ENCODE measurements at places on chromosomes 5 and 9.
A peak's percentile ranks its signal among the peaks of the same experiment; 100 is the strongest.

DNA sequence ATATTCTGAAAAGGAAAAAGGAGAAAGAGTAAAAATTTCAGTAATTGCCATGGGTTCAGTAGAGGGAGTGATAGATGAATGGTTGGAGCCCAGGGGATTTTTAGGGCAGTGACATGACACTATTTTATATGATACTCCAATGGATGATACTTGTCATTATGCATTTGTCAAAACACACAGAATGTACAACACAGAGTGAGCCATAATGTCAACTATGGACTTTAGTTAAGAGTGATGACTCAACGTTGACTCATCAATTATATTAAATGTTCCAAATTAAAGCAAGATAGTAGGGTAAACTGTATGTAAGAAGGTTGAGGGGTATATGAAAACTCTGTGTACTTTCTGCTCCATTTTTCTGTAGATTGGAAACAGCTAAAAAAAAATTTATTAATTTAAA lies 586.4 kb downstream of the TAF11L14 start:
- DNase-seq = no peak

- DNase-seq = no peak
Observed at GRCh38 chr9:89234205-89235067, 55.8 kb upstream of the SHC3 start.

DNA sequence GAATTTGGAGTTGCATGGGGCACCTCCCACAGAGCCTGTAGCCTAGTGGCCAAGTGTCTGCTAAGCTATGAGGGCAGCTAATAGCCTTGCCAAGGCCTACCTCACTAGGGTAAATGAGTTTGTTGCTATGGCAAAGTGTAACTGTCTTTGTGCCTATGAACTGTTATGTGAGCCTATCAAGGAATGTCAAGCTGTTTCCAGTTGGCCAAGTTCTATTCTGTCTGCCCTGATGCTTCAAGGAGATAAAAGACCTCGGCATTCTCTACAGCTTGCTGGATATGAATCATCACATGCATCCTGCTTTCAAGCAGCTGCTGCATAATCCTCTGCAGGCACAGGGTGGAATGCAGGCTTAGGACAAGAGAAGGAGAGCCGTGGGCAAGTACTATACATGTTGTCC lies 69.8 kb upstream of the CCDC112 start:
- no peak for DNase-seq

- peak; percentile 7 for DNase-seq
Observed at GRCh38 chr9:86434039-86434726, 80.0 kb upstream of the TUT7 start.

- no peak for DNase-seq
Observed at GRCh38 chr5:57311251-57311650, 137.4 kb downstream of the GPBP1 start.

DNA sequence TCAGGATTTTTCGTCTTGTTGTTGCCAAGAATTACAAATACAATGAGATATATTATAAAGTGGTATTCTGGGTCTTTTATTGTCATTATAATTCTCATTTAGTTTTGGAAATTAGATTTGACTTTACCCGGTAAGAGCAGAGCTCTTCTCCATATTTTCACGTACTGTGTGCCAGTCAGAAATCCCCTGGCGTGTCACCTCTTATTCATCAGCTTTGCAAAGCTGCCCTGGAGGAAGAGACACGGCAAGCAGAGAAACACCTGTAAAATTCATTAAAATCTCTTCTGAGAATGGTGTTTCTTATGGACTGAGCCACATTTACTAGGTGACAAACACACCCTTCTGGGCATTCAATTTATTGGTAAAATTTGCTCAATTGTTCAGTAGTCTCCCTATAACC lies 440.4 kb downstream of the HINT1 start:
- DNase-seq = no peak

DNA sequence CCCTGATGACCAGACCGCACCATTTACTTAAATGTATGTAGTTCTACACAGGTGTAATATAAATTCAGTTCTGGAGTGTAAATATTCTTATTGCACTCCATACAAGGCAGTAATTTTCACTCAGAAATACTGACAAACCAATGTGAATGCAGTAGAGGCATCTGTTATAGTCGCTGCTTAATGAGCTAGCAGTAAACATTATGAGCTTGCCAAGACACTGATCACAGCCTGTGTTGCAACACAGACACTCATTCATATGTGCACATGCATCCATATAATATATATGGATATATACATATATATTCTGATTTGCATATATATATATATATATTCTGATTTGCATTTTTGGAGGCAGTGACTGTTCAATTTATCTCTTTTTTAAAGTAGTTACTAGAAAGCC lies 435.1 kb upstream of the ST8SIA4 start:
- no peak for DNase-seq

DNA sequence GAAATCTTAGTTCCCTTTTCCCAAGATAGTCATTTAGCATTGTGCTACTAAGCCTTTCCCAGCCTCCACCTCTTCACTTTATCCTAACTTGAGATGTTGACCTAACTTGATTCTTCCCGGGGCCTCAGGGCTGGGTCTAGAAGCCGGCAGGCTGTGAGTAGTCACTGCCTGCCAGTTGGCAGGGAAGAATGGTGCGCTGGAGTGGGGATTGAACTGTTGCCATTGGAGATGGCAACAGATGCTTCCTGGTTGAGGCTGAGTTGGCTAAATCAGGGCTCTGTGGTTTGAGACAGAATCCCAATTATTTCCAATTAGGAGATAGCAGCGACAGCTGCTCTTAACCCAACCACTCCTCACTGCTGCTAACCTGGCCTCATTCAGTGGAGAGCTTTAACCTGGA lies 343.1 kb downstream of the BRINP1 start:
- DNase-seq = no peak

- DNase-seq = no peak
Observed at GRCh38 chr5:139104577-139105276, 93.4 kb downstream of the SIL1 start.

DNA sequence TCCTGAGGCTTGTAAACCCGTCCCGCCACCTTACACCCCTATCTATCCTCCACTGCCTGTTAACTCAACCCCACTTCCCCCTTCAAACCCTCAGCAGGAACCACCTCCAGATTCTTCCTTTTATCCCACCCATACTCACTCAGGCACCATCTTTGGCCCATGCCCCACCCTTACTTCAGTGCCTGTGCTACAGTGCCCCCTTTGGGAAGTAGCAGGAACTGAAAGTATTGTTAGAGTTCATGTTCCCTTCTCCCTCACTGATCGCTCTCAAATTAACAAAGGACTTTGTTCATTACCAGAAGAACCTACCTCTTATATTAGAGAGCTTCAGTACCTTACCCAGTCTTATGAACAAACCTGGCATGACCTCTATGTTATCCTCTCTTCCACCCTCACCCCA lies 92.2 kb upstream of the MOCS2 start:
- no peak for DNase-seq

DNA sequence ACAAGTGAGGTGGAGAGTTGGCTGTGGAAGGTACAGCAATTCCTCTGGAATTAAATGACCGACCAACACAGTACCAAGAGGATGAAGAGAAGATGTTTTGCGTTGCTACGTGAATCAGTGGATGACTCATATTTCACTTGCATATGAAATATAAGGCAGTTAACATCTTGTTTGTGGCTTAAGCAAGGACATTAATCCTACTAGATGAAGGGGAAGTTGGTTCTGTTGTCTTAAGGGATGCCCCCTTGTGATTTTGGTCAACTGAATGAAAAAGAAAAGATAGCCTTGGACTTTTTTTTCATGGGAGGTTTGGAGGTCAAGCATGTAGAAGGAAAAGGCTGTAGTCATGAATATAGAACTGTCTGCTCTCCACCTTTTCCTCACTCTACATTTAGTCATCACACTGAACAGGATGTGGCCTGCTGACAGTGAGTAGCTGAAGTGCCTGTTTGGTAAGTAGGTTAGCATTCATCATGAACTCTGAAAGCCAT lies 33.9 kb downstream of the VLDLR start:
- DNase-seq = peak; percentile 39

- DNase-seq = peak; percentile 89
Observed at GRCh38 chr5:1385395-1386273, 40.7 kb upstream of the CLPTM1L start.

DNA sequence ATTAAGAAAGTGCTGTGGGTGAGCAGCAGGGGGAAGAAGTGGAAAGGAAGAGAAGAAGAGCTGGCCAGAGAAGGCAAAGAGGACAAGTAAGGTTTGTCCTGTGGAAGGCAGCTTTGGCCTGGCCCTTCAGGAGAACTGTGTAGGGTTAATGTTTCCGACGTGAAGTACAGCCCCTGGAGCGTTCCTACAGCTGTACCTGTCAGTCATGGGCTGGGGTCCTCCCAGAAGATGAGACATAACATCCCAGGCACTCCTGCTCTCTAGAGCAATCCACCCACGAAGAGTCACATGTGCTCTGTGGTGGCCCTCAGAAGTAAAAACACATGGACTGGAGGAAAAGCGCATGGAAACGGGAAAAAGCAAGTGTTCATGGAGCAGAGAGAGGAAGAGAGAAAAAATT lies 237.4 kb downstream of the CAAP1 start:
- no peak for DNase-seq

GRCh38 chr9:36207016-36207415 lies 16.3 kb downstream of the CLTA start:
- DNase-seq = no peak

DNA sequence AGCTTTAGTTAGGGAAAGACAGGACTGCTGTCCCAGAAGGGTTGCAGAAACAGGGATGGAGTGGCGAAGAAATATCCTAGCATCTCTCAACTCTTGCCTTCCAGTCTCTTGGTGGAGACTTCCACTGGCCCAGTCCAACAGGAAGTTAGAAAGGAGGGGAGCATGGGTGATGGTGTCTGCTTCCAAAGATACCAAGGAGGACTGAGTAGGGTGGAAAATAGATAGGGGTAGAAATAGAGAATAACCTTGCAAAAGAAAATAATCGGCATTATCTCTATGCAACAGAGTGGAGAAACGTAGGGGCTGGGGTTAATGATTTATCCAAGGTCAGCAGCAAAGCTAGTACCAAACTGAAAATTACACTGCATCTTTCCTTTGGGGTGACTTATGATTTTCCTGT lies 242.3 kb downstream of the PSAT1 start:
- no peak for DNase-seq

DNA sequence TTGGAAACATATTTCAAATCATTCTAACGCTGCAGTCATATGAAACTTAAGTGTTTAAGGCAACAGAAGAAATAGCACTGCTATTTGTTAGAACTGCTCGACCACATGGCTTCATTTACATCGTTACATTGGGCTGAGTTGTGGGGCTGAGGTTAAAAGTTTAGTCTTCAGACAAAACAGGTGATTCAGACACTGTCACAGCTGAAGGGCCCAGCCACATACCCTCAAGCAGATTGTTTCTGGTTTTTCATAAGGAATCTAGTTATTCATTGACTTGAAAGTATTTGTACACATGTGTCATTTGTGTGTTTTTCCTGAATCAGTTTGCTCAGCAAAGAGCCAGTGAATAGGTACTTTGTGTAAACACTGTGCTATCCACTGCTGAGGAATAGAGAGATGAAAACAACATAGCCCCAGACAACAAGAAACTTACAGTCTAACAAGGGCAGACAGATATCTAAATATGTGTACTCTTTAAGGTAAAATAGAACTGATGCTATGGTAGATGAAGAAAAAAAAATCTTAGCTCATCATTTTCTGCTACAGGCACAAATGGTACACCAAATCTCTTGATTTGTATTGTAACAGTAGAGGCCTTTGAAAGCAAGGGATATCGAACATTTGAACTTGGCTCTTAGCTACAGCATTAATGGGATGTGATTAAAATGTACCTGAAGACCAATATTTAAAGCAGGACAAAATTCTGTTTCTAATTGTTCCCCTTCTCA lies 357.6 kb upstream of the RPS23 start:
- DNase-seq = no peak

DNA sequence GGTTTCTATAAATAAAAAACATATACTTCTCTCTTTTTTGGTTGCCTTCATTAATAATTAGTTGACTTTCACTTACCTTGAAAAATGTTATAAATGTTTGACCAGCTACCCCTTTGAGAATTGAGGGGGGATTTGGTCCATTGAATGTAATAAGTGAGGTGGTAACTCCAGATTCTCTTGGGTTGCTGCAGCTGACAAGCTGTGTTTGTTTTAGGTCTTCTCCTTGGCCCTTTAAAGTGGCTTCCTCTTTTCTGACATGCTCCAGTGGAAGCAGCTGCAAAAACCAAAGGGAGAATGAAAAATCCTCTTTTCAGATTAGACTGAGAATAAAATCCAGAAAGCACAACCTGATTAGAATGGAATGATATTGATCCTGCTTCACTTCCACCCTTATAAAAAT lies 410.5 kb downstream of the TMEM38B start:
- no peak for DNase-seq

- no peak for DNase-seq
Observed at GRCh38 chr9:122923947-122924346, 7.4 kb downstream of the ZBTB26 start.

DNA sequence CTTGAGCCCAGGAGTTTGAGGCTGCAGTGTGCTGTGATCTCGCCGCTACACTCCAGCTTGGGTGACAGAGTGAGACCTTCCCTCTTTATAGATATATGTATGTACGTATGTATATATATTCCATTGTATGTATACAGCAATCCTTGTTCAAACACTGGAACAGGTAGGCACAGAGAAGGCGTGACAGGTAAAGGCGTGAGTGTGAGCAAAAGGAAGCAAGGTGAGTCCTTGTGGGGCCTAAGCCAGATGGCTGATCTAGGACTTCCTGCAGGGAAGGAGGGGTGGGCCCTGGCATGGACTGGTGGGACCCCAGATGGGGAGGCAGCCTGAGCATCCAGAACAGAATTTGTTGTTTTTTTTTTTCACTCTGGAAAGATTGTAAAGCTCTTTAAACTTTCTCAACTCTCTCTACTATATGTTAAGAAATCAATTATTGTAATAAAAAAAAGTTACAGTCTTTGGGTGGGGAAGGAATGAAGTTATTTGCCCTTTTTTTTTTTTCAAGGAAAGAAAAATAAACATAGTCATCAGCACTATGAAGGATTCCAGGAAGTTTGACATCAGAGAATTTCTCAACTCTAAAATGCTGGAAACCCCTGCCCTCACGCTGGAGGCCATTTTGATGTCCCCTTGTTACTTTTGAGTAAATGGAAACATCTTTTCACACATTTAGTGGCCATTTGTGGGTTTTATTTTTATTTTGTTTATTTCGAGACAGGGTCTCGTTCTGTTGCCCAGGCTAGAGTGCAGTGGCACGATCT lies 38.9 kb upstream of the STXBP1 start:
- DNase-seq = no peak

DNA sequence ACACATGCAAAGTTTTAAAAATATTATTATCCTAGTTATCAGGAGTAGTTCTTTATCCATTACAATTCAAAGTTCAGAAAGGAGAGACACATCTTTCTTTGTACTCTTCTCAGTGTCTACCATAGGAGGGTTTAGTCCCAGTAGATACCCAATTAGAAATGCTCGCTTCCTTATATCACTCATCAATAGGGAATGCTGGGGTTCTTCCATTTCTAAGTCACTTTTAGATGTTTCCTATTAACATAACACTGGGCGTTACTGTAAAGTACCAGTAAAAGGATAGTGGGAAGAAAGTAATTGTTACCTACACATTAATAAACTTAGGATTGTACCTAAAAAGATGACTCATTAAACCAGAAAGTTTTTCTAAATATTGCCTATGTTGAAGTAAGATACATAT lies 348.3 kb upstream of the CDH6 start:
- DNase-seq = no peak

Measured in CD4-positive, alpha-beta T cell treated with Interleukin-6 at 100 ng/mL for 8 hours (primary cell).